ENCODE measurements at places on chromosomes 3 and 15. TPM values are rescaled to one million over a fixed set of nuclear protein-coding genes. Genes with fewer than 3 reads are reported as not detected.

- peaks cover 77% of the 10 kb centered on the region for H3K27me3 ChIP-seq
- no peaks in the 10 kb centered on the region for H3K36me3 ChIP-seq
- H3K27ac ChIP-seq, result no peak overlapping the region
- no peak for DNase-seq
- H3K4me1 ChIP-seq, result no peaks in the 10 kb centered on the region
- no peak overlapping the region for H3K4me3 ChIP-seq
Measured at GRCh38 chr3:10629671-10630040, 124.3 kb upstream of the ATP2B2 start.

GRCh38 chr3:65625305-65625704 lies 413.4 kb downstream of the MAGI1 start:
- H3K4me3 ChIP-seq, result no peak overlapping the region
- no peaks in the 10 kb centered on the region for H3K27me3 ChIP-seq
- no peaks in the 10 kb centered on the region for H3K36me3 ChIP-seq
- no peaks in the 10 kb centered on the region for H3K4me1 ChIP-seq

- H3K36me3 ChIP-seq, result 0 out of 2 replicates have a peak, but pooled peaks cover 6% of the 10 kb centered on the region
- DNase-seq, result no peak
- no peak overlapping the region for H3K4me3 ChIP-seq
- no peak overlapping the region for H3K27ac ChIP-seq
- peaks cover 5% of the 10 kb centered on the region for H3K4me1 ChIP-seq
Measured at GRCh38 chr3:188527389-188527788, 373.4 kb downstream of the LPP start.

- DNase-seq, result no peak
- H3K27me3 ChIP-seq, result no peaks in the 10 kb centered on the region
- no peaks in the 10 kb centered on the region for H3K36me3 ChIP-seq
- no peak overlapping the region for H3K27ac ChIP-seq
Measured at GRCh38 chr3:190545191-190545590, 31.3 kb downstream of the IL1RAP start.

GRCh38 chr3:179189759-179190158 lies 41.6 kb downstream of the PIK3CA start:
- no peaks in the 10 kb centered on the region for H3K36me3 ChIP-seq
- no peak overlapping the region for H3K4me3 ChIP-seq
- no peaks in the 10 kb centered on the region for H3K4me1 ChIP-seq
- no peaks in the 10 kb centered on the region for H3K27me3 ChIP-seq
- DNase-seq, result no peak
- no peak overlapping the region for H3K27ac ChIP-seq

GRCh38 chr15:78536134-78536533 lies 4.1 kb upstream of the PSMA4 start:
- no peaks in the 10 kb centered on the region for H3K36me3 ChIP-seq
- no peaks in the 10 kb centered on the region for H3K4me1 ChIP-seq
- H3K27ac ChIP-seq, result no peak overlapping the region
- no peak overlapping the region for H3K4me3 ChIP-seq

- H3K36me3 ChIP-seq, result peaks cover 59% of the 10 kb centered on the region
- DNase-seq, result no peak
- no peak overlapping the region for H3K4me3 ChIP-seq
- no peak overlapping the region for H3K27ac ChIP-seq
- H3K4me1 ChIP-seq, result no peaks in the 10 kb centered on the region
Measured at GRCh38 chr3:52259035-52259434, 13.5 kb downstream of the PPM1M start.

DNA sequence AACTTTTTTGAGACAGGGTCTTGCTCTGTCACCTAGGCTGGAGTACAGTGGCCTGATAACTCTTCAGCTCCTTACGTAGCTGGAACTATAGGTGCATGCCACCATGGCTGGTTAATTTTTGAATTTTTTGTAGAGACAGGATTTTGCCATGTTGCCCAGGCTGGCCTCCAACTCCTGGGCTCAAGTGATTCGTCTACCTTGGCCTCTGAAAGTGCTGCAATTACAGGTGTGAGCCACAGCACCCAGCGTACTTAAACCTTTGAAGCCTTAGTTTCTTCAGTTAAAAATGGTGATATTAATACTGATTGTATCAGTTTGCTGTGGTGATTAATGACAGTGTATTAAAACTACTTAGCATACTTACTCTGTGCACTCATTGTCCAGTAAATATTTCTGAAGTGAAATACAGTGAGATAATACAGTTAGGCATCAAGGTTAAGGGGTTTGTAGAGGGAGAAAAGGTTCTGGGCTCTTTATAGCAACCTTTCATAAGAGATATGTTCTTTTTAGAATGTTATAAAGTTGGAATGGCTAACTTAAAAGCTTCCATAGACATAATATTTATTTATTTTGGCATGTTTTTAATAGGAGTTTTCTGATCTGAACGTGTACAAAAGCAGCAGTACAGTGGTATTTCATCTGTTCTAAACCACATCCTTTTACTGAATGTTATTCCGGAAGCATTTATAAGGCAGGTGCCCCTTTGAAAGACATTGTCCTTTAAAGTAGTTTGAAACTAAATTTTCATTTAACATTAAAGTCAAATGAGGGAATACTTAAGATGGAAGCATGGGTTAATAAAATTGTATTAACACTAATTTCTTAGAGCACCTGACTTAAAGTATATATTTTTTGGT lies 23.6 kb downstream of the NCK1 start:
- no peak overlapping the region for H3K27ac ChIP-seq
- H3K36me3 ChIP-seq, result peaks cover 2% of the 10 kb centered on the region
- no peak for DNase-seq
- H3K4me3 ChIP-seq, result no peak overlapping the region

- H3K36me3 ChIP-seq, result no peaks in the 10 kb centered on the region
- no peaks in the 10 kb centered on the region for H3K27me3 ChIP-seq
- H3K27ac ChIP-seq, result no peak overlapping the region
- no peak for DNase-seq
- H3K4me3 ChIP-seq, result no peak overlapping the region
- H3K4me1 ChIP-seq, result no peaks in the 10 kb centered on the region
Measured at GRCh38 chr3:8972639-8973038, 9.4 kb upstream of the RAD18 start.

The ARHGAP31 gene
- total RNA-seq, result 0.48 TPM

The ARGFX gene
- total RNA-seq, result not detected

The CLSTN2 gene
- total RNA-seq, result not detected

The KNL1 gene
- total RNA-seq, result 16.2 TPM

The UROC1 gene
- total RNA-seq, result not detected

The CELSR3 gene
- 9.9 TPM for total RNA-seq

The TNFAIP8L3 gene
- total RNA-seq, result not detected

The EBLN2 gene
- total RNA-seq, result 5.5 TPM

Data from PC-9 (cell line).